ENCODE measurements at places on chromosomes 12 and 14.

GRCh38 chr12:108606492-108606891, 8.6 kb upstream of the TMEM119 start:
- DNase-seq = no peak

DNA sequence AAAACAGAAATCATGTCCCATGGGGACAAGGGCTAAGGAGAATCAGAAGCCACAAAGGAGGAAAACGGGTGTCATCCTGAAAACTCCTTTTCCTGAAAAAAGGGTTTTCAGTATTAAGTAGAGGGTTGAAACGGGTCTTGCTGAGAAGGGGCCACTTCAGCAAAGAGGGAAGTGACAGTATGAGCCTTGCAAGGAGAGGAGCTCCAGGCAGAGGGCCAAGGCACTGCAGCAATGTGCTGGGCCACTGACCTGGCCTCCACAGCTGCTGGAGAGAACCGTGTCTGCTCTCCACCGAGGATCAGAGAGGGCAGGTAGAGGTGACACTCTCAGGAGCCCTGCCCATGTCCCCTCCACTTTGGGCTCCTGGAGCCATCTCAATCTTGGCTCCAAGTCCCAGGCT, 103.3 kb downstream of the NCOR2 start:
- DNase-seq = no peak

GRCh38 chr12:117882181-117882580, 86.6 kb downstream of the KSR2 start:
- no peak for DNase-seq

DNA sequence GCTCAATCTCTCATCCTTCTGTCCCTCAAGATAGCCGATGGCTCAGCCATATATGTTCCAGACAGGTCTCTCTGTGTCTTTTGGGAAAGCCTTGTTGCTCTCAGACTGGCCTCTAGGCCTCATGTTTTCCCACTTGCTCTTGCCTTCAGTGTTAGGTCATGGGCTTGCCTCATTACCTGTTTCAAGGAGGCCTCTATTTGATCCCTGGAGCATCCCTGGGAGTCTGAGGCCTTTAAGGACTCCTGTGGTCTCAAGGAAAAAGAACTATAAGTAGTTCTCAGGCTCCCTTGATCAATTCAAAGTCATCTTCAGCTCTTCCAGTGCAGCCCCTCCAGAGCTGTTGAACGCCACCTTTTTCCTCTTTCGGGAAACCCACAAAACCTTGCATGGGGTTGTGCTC, 47.9 kb downstream of the NTF3 start:
- no peak for DNase-seq

GRCh38 chr12:124828264-124829007, 35.2 kb downstream of the SCARB1 start:
- peak; percentile 78 for DNase-seq

GRCh38 chr12:42010715-42011114, 134.0 kb downstream of the GXYLT1 start:
- no peak for DNase-seq

GRCh38 chr14:104447750-104448149, 131.8 kb upstream of the C14orf180 start:
- DNase-seq = no peak

DNA sequence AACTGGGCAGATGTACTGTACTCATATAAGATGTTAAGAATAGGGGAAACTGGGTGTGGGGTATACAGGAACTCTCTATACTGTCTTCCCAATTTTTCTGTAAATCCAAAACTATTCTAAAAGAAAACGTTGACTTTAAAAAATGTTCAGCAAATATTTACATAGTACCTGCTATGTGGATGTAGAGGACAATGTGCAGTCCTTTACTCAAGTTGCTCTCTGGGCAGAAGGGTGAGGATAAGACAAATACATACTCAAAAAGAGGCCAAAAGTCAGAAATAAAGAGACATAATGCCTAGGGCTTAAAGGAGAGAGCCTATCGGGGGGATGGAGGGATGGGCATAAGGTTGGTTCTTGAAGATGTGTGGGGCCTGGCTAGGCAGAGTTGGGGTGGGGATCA, 44.7 kb downstream of the PPP1R36 start:
- DNase-seq = no peak

DNA sequence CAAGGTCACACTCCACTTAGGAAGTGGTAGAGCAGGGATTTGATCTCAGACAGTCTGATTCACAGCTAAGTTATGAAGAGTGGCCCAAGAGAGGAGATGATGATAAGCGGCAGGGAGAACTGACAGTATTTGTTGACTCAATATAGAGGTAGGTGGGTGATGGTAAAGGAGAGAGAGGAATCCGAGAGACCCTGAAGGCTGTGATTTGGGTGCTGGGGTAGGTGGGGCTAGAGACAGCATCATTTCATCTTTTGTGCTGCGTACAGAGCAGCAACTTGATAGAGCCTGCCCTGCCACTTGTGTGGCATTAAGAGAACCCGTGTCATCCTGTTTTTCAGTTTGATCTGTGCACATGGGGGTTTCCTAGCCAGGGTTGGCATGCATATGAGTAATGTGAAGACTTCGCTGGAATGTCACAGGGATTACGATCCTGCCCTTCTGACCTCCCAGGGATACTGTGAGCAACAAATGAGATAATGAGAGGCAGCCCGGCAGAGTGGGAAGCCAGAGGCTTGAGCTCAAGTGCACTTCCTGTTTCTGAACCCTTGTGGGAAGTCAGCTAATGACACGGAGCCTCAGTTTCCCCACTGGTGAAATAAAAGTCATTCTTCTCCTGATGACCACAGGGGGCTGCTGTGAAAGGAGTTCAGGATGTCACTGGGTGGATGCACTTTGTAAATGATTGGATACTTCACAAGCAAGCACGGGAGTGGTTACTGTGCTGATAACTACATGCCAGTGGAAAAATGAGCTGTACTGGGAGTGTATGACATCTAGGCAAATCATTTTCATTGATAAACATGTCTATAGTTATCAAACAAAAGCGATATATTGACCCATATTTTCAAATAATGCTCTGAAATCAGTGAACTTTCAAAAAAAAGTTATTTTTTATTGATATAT, 59.5 kb upstream of the IGF1 start:
- DNase-seq = peak; percentile 96

DNA sequence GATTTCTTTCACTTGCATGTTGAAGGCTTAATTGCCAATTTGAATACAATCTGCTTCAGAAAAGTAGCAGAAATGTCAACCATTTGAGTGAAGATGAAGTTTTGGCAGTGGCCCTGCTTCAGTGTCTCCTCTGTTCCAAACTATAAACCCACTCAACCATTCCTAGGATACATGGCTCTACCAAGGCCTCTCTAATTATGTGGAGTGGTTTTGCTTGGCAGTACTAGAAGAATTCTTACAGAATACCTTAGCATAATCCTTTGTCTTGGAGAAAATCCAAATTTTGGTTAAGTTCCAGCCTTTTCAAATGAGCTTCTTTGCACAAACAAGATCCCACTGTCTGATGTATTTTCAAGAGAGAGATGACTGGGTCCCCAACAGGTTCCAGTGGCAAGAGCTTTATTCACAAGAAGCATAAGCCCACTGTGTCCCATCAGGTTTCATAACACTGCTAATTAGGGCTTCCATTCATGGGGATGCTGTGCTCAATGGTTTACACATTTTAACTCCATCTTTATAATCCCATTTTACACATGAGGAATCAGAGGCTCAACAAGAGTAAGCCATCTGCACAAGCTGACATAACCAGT, 234.5 kb downstream of the IPO8 start:
- DNase-seq = no peak

DNA sequence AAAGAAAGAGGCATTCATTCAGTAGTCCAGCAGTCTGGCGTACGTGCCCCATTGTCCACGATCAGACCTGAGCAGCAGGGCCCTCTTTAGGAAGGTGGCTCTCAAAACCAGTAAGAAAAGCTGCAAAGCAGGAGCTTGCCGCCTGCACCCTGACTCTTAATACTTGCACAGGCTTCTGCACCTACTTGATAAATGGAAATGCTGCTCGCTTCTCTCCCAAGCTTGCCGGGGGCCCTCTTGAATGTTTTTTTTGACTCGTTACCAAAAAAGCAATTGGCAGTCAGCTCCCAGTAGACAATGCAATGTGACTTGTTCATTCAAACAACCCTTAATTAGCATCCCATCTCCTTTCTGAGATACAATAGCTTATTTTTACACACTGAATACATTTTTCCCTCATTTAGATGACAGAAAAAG, 27.2 kb upstream of the PTPRB start:
- DNase-seq = peak; percentile 37

GRCh38 chr12:109888179-109889020, 8.1 kb upstream of the GLTP start:
- DNase-seq = peak; percentile 96

DNA sequence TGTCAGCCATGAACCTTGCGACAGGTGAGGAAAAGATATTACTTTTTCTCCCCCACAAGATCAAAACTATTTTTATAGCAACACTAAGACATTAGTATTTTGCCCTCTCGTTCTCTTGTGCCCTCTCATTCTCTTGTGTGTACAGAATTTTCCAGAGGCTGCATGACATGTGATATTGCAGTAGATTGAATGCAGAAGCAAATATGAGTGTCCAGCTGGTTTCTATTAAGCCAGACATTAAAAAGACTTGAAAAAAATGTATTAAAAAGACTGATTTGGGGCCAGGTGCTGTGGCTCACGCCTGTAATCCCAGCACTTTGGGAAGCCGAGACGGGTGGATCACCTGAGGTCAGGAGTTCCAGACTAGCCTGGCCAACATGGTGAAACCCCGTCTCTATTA, 63.7 kb upstream of the ZFP36L1 start:
- no peak for DNase-seq

- no peak for DNase-seq
Observed at GRCh38 chr14:53144244-53144643, 8.9 kb downstream of the DDHD1 start.

DNA sequence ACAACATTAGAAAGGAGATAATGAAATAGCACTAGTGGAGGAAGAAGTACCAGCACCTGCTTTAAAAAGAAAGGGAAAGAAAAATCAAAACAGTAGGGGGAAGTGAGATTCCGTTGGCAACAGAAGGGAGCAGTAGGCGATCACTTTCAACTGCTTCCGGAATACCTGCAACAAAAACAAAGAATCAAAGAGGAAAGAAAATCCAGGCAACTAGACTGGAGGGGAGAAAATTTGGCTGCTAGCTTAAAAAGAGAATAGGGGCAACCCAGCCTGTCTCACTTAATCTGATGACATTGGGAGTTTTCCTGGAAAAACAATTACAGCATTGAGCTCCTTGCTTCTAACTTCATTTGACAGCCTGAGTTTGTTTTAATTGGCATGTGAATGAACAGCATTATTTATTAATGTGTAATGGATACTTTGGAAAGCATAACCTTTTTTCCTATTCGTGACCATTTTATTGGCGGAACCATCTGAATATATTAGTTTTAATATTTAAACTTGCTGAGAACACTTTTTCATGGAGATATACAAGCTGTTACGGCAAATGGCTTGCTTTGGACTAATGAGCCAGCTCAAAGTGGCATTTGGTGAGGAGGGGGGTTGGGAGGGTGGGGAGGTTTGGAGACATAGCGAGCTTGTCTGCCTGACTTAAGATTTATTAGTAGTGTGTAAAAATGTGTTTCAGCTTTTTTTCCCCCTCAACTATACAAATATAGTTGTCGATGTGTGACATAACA, 2.5 kb upstream of the DACT1 start:
- DNase-seq = no peak

DNA sequence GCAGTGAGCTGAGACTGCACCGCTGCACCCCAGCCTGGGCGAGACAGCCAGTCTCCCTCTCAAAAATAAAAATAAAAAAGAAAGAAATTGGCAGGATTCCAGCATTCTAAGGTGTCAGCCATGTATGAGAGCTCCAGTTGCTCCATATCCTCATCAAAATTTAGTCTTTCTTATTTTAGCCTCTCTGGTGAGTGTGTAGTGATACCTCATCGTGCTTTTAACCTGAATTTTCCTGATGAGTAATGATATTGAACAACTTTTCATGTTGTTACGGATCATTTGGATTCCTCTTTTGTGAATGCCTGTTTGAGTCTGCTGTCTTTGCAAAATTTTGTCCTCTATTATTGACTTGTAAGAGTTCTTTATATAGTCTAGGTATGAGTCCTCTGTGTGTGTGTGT, 28.5 kb downstream of the CCDC60 start:
- no peak for DNase-seq

- DNase-seq = no peak
Observed at GRCh38 chr12:89476232-89476631, 48.4 kb downstream of the GALNT4 start.

- no peak for DNase-seq
Observed at GRCh38 chr12:27208414-27208750, 35.7 kb upstream of the STK38L start.

DNA sequence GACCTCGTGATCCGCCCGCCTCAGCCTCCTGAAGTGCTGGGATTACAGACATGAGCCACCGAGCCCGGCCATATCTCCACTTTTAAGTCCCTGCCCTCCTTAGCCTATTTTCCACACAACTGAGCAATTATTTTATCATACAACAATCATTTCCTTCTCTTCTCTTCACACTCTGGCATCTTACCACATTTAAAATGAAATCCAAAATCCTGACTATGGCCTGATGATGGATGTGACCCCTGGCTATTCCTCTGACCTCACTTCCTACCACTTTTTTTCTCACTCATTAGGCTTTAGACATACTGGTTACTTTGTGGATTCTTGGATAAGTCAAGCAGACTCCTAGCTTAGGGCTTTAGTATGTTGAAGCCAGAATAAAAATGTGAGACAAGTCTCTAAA, 21.9 kb upstream of the EID3 start:
- DNase-seq = peak; percentile 48

- DNase-seq = peak; percentile 17
Observed at GRCh38 chr12:4068981-4069669, 195.9 kb upstream of the PARP11 start.

DNA sequence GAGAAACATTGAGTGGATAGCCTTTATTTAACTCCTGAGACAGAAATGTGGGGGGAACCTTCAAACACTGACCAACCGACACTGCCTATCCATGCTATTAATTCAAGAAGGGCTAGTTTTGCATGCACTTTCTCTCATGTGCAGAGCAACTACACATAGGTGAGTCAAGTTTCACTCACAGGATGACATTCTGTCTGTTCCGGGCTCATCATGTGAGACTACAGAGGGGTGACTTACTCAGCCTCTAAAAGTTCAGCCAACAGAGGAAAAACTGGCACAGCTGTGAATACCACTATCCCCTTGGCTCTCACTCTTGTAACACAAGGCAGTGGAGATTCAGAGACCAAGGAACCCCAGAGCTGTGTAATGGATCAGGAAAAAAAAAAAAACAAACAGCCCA, 13.3 kb downstream of the BEST3 start:
- peak; percentile 70 for DNase-seq

DNA sequence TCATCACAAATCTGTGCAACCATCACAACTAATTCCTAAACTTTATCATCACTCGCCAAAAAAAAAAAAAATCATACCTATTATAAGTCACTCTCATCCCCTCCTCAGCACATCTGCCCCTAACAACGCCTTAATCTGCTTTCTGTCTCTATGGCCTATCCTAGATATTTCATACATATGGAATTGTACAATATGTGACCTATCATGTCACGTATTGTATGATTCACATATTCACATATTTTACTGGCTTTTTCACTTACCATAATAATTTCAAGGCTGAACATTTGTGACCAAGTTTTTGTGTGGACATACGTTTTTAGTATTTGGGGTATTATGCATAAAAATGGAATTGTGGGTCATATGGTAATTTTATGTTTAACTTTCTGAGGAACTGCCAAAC, 400.7 kb downstream of the DAD1 start:
- peak; percentile 9 for DNase-seq

- DNase-seq = no peak
Observed at GRCh38 chr12:112962561-112962960, 15.8 kb upstream of the OAS2 start.
